ENCODE measurements at places on chromosomes 11 and 22.

DNA sequence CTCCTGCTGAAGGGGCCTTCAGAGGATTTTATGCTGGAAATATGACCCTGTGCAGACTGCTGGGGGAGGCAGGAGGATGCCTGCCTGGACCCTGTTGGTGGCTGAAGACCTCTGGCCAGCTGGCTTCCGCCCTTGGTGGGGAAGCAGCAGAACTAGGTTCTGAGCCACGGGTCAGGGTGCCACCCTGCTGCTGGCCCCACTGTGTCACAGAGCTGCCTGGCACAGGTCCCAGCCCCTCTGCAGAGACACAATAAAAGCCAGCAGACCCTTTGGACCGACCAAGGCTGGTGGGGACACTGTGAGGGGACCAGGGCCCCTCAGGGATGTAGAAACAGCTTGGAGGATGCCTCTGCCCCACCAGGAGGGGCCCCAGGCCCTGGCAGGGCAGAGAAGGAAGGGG, 6.9 kb upstream of the SREBF2 start:
- no peak for DNase-seq
- H3K4me1 ChIP-seq = peaks cover 28% of the 10 kb centered on the region
- peaks cover 39% of the 10 kb centered on the region for H3K36me3 ChIP-seq
- H3K27me3 ChIP-seq = no peaks in the 10 kb centered on the region

GRCh38 chr11:86313793-86314192, 11.8 kb downstream of the HIKESHI start:
- H3K27ac ChIP-seq = no peak overlapping the region
- H3K4me1 ChIP-seq = no peaks in the 10 kb centered on the region
- no peaks in the 10 kb centered on the region for H3K27me3 ChIP-seq
- no peak for DNase-seq
- H3K4me3 ChIP-seq = no peak overlapping the region

DNA sequence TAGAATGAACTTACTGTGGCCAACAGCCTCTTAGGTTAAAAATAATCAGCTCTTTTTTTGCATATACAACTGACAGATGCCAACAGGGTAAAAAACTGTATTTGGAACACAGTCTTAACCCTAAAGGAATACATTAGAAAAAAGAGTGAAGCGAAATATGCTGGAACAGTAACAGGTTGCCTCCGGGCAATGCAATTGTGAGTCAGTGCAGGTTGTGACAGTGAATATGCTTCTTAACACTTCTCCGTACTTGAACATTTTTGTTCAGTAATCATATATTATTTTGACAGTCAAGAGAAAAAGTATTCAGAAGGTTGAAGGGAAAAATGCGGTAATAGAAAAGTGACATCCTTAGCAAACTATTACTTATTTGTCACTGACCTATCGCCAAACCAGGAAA, 98.5 kb downstream of the DBX1 start:
- H3K36me3 ChIP-seq = no peaks in the 10 kb centered on the region
- no peak overlapping the region for H3K4me3 ChIP-seq
- H3K27me3 ChIP-seq = no peaks in the 10 kb centered on the region
- DNase-seq = no peak

GRCh38 chr11:111414936-111415335, 35.9 kb upstream of the POU2AF1 start:
- H3K4me3 ChIP-seq = no peak overlapping the region
- no peaks in the 10 kb centered on the region for H3K27me3 ChIP-seq
- no peak for DNase-seq
- H3K36me3 ChIP-seq = no peaks in the 10 kb centered on the region

DNA sequence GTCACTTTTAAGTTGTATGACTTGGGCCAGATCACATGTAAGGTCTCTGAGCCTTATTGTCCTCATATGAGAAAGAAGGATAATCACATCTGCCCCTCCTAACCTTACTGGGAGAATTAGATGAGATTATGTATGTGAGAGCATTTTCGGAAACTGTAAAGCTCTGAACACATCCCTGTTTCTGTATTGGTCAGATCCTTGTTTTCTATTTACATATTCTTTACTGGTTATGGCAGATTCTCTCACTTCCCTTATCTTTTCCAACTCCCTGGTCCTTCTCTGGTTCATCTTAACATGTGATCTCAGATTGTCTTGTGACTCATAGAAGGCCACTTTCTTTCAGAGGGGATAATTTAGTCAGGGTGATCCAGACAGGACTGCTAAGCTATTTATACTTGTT, 41.8 kb downstream of the CCDC81 start:
- peaks cover 1% of the 10 kb centered on the region for H3K4me1 ChIP-seq
- no peak overlapping the region for H3K27ac ChIP-seq
- H3K27me3 ChIP-seq = no peaks in the 10 kb centered on the region
- DNase-seq = no peak

DNA sequence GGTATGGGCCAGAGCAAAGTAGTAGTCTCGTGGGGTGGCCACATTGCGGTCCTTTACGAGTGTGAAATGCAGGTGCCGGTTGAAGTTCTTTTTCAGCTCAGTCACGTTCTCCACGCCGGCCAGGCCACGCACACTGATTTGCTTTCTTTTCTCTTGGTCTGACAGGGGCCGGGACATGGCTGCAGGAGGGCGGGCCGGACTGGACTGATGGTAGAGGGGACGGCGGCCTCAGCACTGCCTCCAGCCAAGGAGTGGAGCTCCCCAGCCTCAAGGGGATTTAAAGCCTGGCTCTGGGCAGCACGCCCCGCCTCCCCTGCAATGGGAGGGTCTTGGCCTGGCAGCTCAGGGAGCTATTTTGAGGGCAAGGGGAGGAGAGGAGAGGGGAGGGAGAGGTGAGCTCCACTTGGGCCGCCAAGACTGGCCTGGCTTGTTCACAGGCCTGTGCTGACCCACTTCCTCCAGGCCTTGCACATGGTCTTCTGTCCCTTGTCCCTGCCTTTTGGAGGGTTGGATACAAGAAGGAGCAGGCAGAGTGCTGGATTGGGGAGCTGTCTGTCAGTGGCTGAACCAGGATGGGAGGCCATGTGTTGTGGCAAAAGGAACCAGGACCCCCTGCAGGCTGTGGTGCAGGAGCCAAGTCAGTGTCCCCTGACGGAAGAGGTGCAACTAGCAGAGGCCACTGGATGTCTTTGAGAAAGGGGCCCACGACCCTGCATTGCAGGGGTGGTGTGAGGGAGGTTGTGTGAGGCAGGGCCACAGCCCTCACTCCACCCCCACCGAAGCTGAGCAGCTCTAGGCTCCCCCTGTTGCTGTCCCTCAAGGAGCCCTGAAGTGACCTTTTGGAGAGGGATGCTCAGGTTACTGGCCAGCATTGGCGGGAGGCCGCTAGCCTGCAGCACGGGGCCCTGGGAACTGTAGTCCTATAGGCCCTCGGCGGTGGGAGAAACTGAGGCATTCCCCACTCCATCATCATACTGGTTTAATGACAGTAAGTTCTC, at the start of gene PYGM:
TSS of gene PYGM (minus strand) at position 253 of the 998 bp plus-strand sequence. CDS start at position 177, 76 bp downstream.
- H3K36me3 ChIP-seq = peaks cover 19% of the 10 kb centered on the region
- DNase-seq = peak; percentile 66
- H3K4me1 ChIP-seq = peaks cover 40% of the 10 kb centered on the region
- H3K4me3 ChIP-seq = no peak within 1 kb of the TSS
- no peaks in the 10 kb centered on the region for H3K27me3 ChIP-seq

- H3K4me1 ChIP-seq = no peaks in the 10 kb centered on the region
- H3K36me3 ChIP-seq = no peaks in the 10 kb centered on the region
- no peak overlapping the region for H3K27ac ChIP-seq
- no peaks in the 10 kb centered on the region for H3K27me3 ChIP-seq
- H3K4me3 ChIP-seq = no peak overlapping the region
These were observed 4.0 kb upstream of the OR56A3 start for GRCh38 chr11:5937868-5938602.

GRCh38 chr11:26947904-26948639, 45.8 kb upstream of the FIBIN start:
- H3K4me1 ChIP-seq = peaks cover 3% of the 10 kb centered on the region
- H3K36me3 ChIP-seq = no peaks in the 10 kb centered on the region
- H3K4me3 ChIP-seq = no peak overlapping the region
- no peak overlapping the region for H3K27ac ChIP-seq
- H3K27me3 ChIP-seq = no peaks in the 10 kb centered on the region
- no peak for DNase-seq

DNA sequence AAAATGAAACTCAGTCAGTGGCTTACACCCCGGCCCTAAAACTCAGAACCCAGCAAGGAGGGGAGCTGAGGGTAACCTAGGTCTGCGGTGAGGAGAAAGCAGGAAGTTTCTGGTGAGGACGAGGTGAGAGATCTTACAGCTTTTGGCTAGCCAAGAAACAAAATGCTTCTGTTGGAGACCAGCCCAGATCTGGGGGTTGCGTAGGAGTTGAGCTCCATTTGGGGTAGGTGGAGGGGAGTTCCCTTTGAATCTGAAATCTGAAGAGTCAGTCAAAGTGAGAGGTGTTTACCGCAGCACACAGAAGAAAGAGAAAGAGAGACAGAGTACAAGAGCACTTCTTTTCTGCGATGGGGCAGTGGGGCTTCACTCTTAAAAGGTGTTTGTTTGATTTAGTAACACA, 29.6 kb downstream of the EHF start:
- H3K36me3 ChIP-seq = no peaks in the 10 kb centered on the region
- H3K4me1 ChIP-seq = peaks cover 31% of the 10 kb centered on the region
- DNase-seq = no peak
- no peak overlapping the region for H3K4me3 ChIP-seq
- no peak overlapping the region for H3K27ac ChIP-seq

GRCh38 chr11:86156397-86156955, 87.6 kb upstream of the PICALM start:
- no peak for DNase-seq
- no peaks in the 10 kb centered on the region for H3K27me3 ChIP-seq
- no peak overlapping the region for H3K4me3 ChIP-seq
- no peak overlapping the region for H3K27ac ChIP-seq
- H3K36me3 ChIP-seq = no peaks in the 10 kb centered on the region

- H3K4me3 ChIP-seq = no peak overlapping the region
- H3K4me1 ChIP-seq = peaks cover 21% of the 10 kb centered on the region
- H3K27me3 ChIP-seq = no peaks in the 10 kb centered on the region
- no peaks in the 10 kb centered on the region for H3K36me3 ChIP-seq
These were observed 33.5 kb downstream of the ETS1 start for GRCh38 chr11:128553662-128554362.

- no peak overlapping the region for H3K27ac ChIP-seq
- H3K36me3 ChIP-seq = no peaks in the 10 kb centered on the region
- H3K4me1 ChIP-seq = peaks cover 2% of the 10 kb centered on the region
- H3K4me3 ChIP-seq = no peak overlapping the region
- no peak for DNase-seq
These were observed 105.3 kb downstream of the MORC2 start for GRCh38 chr22:30863081-30863833.

DNA sequence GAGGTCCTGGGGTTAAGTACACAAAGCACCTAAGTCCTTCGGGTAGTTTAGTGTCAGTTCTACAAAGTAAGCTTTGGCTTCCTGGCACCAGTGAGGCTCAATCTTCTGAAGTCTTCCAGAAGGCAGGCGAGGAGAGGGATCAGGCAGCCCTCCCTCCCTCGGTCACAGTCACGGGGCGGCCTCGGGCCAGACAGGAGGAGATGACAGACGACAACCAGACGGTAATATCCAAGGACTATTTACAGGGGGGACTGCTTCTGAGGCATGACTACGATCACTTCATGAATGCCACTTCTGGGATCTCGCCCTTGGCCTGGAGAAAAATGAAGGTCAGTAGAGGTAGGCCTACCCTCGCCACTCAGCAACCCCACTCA, 383 bp upstream of the TMEM223 start:
- H3K4me1 ChIP-seq = peaks cover 5% of the 10 kb centered on the region
- H3K27me3 ChIP-seq = no peaks in the 10 kb centered on the region
- H3K4me3 ChIP-seq = no peak overlapping the region
- no peak for DNase-seq
- peaks cover 89% of the 10 kb centered on the region for H3K36me3 ChIP-seq
- H3K27ac ChIP-seq = peak overlapping the region; percentile 25

DNA sequence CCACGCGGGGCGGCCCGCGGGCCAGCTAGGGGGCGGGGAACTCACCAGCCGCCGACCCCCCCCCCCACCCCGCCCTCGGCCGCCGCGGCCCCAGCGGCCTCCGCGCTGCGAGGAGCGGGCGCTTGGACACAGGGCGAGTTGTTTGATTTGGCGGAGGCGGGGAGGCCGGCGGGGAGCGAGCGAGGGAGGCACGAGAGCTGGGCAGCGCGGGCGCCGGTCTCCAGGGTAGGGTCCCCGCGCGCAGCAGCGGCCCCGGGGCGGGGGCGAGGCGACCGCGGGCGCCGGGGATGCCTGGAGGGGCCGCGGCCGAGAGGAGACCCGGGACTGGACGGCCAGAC, 64.4 kb downstream of the NAV2 start:
- H3K4me1 ChIP-seq = peaks cover 42% of the 10 kb centered on the region
- no peaks in the 10 kb centered on the region for H3K27me3 ChIP-seq
- DNase-seq = no peak
- peak overlapping the region; percentile 83 for H3K4me3 ChIP-seq

- H3K27me3 ChIP-seq = no peaks in the 10 kb centered on the region
- no peaks in the 10 kb centered on the region for H3K36me3 ChIP-seq
- DNase-seq = no peak
- H3K4me3 ChIP-seq = no peak overlapping the region
- peak overlapping the region; percentile 22 for H3K27ac ChIP-seq
- H3K4me1 ChIP-seq = peaks cover 9% of the 10 kb centered on the region
These were observed 461.7 kb upstream of the CADM1 start for GRCh38 chr11:115965767-115966504.

- no peak for DNase-seq
- H3K27me3 ChIP-seq = no peaks in the 10 kb centered on the region
- no peak overlapping the region for H3K27ac ChIP-seq
- H3K4me1 ChIP-seq = no peaks in the 10 kb centered on the region
- no peaks in the 10 kb centered on the region for H3K36me3 ChIP-seq
- H3K4me3 ChIP-seq = no peak overlapping the region
These were observed 112.1 kb downstream of the SLC1A2 start for GRCh38 chr11:35307221-35307621.

DNA sequence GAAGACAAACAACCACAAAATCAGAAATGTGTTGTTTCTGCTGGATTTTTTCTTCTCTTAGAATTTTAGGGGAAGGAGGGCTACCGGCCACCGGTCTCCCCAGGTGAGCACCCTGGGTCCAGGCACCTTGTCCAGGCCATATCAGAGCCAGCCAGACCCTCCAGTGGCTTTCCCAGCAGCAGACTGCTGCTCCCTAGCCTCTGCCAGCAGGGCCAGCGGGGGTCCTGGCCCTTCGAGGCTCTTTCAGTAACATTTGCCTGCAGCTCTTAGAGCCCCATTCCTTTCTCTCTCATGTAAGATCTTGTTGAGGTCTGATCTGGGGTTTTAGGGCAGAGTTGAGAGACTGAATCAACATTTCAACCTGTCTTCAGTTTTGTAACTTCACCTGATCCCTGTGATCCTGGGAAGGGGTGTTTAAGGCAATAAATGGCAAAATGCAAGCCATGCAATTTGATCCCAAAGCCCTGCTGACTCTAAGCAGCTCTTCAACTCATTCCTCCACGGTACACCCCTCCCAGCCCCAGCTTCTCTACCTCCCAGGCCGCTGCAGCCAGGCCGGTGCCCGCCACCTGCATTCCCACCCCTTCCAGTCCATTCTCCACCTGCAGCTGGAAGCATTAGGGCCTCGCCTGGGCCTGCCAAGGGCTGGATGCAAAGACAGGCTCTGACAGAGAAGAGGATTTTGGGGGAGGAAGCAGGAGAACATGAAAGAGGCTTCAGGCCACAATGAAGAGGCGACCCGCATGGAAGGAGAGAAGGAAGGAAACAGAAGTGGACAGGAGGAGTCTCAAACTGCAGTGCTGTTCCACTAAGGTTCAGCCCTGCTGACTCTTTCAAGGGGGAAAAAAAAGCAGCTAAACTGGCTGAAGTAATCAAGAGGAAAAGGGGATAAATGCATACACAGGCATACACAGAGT, 113.0 kb upstream of the FGF3 start:
- no peaks in the 10 kb centered on the region for H3K36me3 ChIP-seq
- no peaks in the 10 kb centered on the region for H3K4me1 ChIP-seq
- no peaks in the 10 kb centered on the region for H3K27me3 ChIP-seq
- no peak overlapping the region for H3K4me3 ChIP-seq
- DNase-seq = no peak

GRCh38 chr22:39808081-39808480, 85.5 kb downstream of the ENTHD1 start:
- DNase-seq = no peak
- H3K4me3 ChIP-seq = no peak overlapping the region
- H3K4me1 ChIP-seq = peaks cover 11% of the 10 kb centered on the region
- H3K27ac ChIP-seq = no peak overlapping the region
- no peaks in the 10 kb centered on the region for H3K27me3 ChIP-seq

Measured in neuronal stem cell (in vitro differentiated cells).